Spinal cord (tissue), 10 donors: ENCODE measurements at places on chromosomes 2 and 18.

DNA sequence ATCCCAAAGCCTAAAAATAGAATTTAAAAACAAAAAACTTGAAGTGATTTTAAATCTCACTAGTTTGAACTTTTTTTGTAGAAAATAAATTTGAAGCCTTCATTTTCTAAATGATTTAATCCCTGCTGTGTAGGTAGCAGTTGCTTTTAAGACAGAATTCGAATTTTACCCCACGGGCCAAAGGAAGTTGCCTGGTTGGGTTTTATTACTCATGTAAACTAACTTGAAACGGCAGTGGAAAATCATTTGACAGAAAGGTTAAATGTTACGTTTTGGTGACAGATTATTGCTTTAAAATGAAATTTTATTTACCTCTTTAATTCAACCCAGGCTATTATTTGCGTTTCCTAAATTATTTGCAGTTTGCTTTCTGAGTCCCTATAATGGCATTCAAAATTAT is 2.0 kb downstream of the MAPRE2 start:
- no peak for DNase-seq

DNA sequence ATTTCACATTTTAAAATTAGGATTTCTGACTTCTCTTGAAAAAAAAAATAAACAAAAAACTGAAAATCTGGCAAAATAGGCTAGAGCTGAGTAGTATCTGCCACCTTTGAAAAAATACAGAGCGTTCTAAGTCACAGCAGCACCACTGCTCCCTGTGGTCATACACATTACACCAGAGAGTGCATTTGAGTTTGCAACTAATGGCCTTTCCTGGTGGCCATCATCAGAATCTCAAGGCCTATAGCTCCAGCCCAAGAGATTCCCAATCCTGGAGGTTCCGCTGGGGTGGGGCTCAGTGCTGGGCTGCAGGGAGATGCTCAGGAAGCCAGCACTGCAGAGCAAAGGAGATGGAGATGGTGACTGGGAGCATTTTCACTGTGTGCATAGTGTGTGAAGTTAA is 17.5 kb downstream of the SMYD1 start:
- DNase-seq: no peak

- no peak for DNase-seq
Measured at GRCh38 chr2:191565647-191566198, 112.2 kb upstream of the NABP1 start.

DNA sequence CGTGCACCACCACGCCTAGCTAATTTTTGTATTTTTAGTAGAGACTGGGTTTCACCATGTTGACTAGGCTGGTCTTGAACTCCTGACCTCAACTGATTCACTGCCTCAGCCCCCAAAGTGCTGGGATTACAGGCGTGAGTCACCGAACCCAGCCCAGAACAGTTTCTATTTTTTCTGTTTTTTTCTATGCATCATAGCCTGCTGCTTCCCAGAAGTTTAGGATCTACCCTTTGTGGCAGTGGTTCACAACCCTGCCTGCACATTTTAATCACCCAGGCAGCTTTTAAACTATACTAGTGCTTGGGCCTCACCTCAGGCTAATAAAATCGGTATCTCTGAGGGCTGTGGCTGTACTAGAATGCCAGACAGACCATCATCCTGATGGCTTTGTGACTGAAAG is 39.7 kb upstream of the SOCS6 start:
- no peak for DNase-seq

DNA sequence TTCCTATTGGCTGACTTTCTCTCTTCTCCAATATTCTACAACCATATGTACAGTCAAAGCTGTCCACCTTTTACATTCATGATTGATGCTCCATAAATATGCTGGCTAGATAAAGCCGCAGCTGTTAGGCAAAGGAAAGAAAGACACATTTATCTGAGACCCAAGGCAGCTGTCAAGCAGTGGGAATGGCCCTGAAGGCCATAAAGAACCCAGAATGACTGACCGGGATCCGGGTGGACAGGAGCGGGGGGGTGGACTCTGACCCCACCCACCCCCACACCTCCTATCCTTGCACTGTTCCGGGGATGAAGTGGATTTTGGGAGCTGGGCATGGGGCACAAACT is 116.4 kb downstream of the RTP5 start:
- DNase-seq: no peak

DNA sequence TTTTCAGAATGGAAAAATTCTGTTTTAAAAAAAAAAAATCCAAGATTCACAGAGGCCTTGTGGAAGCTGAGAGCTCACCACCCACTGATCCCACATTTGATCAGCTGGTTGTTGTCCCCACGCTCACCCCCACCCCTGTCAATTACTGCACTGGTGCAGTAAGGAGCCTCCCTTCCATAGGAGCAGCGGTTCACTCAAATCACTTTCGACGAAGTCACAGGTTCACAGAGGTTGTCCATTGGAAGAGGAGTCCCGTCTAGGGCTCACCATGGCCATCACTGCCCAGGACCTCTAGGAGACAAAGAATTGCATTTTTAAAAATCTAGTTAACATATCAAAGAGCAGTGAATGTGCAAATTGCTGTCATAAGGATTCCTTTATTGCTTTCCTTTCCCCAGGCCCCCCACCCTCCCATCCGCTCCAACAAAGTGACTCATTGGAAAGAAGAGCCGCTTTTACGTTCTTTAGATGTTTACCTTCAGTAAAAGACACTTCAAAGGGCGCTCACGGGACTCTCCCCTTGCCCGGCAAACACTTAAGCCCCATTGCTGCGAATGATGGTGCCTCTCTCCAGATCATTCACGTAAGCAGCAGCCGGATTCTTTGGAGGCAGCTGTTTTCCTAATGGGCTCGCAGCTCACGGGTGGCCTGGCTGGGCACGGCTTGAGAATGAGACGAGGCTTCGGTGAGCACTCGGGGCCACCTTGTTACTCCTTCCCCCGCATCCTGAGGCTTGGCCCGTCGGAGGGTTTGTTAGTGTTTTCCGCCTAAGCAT is 165.5 kb upstream of the SALL3 start:
- DNase-seq: no peak

DNA sequence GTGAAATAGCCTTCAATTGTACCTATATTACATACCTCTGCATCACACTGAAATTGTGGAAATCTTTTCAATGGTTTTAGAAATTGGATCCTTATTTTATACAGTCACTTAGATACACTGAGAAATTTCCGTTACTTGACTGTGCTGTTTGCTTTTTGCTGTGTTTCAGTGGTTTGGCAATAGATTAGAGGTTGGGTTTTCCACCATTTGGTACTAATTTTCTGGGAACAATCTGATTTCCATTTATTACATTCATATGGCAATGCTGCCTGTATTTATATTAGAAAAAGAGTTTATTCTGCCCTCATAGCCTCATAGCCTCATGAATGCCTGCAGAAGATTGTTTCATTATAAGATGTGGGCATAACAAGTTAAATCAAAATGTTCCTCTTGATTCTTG is 285.0 kb downstream of the GULP1 start:
- DNase-seq: no peak

- DNase-seq: no peak
Measured at GRCh38 chr2:216317831-216318520, 54.3 kb downstream of the MARCHF4 start.

DNA sequence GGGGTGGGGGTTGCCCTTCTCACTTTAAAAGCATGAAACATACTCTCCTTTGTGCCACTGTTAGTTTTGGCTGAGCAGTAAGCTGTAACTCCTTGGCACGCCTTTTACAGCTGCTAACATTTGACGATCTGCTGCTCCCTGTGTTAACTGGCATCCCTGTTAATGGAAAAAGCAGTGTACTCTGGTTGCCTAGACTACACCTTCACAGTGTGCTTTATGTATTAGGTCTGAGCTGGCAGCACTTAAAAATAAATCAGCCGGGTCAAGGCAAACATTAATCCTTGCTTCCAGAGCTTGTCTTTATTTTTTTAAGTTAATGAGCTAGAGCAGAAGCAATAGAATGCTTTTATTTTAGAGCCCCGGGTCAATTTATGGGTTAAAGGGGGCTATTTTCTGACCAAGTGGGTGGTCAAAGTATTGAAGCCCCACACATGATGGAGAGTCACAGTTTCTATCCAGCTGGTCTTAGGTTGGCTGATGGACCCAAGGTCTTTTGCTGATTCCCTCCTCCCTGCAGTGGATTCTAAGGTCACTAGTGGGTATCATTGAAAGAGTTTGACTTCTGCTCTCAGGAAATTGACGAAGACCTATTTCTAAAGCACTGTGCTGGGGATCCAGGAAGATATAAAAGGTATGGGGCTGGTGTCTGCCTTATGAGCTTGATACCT is 54.5 kb downstream of the CFAP221 start:
- peak; percentile 70 for DNase-seq

- DNase-seq: no peak
Measured at GRCh38 chr18:32804134-32804888, 31.5 kb upstream of the KLHL14 start.

- no peak for DNase-seq
Measured at GRCh38 chr2:9949992-9950520, 1.4 kb upstream of the GRHL1 start.

DNA sequence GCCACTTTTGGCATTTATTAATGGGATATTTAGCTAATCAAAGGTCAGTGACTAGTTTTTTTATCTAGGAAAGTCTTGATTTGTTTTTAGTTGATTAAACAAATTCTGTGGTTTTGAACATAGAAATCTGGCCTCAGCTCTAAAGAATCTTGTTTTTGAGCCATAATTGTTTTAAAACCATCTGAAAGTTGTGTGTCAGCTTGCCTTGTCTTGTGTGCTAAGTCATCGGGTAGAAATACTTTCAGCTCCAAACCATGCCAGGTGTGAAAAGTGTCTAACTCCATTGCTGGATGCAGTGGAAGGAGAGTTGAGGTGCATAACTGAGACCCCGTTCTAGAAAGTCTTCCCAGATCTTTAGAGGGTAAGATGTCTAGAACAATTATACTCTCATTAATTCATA is 22.7 kb downstream of the FARP2 start:
- no peak for DNase-seq

DNA sequence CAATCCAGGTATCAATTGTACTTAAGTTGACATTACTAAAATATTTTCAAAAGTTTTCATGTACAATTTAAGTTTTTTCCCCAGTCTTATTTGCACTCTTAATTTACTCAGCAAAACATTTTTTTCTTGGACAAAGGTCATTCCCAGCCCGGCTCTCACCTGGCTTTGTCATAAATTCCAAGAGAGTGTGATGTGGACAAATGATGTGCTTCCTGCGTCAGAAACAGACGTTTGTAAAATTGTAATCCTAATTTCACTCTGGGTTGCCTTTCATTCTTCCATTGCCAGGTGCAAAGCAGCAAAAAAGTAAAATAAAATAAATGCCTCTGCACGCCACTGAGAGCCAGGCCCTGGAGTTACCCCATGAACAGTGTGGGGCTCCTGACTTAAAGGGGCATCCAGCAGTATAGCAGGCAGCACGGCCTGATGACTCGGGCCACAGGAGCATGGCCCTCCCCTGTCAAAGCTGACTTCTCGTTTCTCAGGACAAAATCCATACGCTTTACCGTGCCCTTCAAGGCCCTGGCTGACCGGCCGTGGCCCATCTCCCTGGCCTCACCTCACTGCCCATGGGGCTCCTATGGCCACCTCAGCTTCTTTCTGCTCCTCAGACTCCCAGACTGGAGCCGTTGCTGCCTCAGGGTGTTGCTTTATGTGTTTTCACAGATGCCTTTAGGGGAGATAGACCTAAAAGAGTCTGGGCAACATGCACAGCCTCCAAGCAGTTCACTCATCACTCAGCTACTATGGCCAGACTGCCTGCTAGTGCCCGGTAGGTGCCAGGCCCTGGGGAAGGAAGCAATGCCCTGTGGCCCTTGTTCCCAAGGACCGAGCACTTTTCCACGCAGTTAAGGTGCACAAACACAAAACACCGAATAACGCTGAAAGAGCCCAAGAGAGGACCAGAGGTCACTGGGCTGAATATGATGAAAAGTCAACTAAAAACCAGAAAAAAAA is 7.6 kb upstream of the TMEM185B start:
- DNase-seq: no peak

GRCh38 chr2:7210712-7211111 is 293.5 kb downstream of the RNF144A start:
- no peak for DNase-seq

DNA sequence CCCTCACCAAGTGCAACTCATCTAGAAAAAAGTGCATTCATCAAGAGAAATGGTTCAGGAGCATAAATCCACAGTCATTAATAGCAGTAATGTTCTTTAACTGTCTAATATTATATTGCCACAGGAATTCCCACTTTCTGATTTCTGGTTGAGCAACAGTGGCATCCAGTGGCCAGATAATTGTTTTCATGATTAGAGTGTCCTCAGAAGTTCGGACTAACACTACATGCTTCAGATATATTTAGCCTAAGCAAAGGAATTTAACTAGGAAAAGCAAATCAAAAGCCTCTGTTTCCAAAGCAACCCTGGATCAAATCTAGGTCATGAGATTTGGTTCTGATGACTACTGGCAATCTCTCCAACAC is 9.8 kb upstream of the ERBB4 start:
- no peak for DNase-seq

DNA sequence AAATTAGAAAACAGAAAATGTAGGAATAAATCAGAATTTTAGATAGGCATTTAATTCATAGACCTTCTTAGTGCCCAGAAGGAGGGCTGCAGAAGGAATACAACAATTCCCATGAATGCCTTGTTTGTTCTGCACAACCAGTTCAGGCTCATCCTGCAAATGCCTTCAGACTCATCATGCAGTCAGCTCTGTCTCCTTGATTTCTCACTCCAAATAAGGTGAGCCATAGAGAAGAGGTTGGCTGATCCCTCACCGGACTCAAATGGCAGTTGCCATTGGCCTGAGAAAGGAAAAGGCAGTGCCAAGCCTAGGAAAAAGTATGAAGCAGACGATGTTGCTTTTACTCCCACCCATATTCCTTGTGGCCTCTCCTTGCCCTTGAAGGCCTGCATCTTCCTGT is 50.3 kb downstream of the DSC3 start:
- no peak for DNase-seq

- no peak for DNase-seq
Measured at GRCh38 chr2:46456789-46457188, 22.6 kb upstream of the TMEM247 start.

DNA sequence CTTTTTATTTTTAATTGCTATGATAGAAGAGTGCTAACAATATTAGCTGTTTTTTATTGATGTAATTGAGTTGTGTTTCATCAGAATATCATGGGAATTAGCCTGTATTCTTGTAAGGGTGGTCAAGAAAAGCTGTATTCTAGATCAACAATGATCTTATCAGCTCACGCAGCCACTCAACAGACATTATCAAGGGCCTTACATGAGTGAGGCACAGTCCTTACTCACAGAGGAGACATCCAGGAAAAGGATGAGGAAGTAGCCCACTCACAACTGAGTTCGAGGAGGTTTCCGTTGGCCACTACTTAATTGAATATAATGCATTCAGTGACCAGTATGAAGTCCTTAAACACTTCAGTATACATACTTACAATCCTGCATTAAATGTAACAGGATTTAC is 152.5 kb downstream of the AFF3 start:
- no peak for DNase-seq

DNA sequence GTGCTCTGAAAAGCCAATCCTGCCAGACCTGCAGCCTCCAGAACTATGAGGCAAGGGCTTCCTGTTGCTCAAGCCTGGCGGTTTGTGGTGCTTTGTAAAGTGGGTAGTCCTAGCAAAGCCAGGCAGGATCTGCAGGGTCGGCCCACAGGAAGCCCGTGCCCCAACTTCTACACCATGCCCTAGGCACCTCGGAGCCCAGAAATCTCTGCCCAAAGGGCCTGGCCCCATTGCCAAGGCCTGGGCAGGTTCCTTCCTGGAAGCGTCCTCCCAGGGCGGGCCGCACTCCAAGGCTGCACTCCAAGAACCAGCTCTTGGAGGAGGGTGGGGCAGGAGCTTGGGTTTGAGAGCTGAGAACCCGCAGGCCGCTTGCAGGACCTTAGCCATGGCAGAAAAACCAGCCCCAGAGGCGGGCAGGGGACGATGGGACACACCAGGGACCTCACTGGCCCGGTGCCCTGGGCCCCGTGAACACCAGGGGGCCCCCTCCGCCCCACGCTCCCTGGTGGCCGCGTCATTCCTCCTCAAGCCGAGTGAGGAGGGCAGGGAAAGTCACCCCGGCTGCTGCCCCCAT is 37.2 kb upstream of the ID2 start:
- DNase-seq: no peak
